ELR (cell line): ENCODE measurements at places on chromosomes 4 and X.

DNA sequence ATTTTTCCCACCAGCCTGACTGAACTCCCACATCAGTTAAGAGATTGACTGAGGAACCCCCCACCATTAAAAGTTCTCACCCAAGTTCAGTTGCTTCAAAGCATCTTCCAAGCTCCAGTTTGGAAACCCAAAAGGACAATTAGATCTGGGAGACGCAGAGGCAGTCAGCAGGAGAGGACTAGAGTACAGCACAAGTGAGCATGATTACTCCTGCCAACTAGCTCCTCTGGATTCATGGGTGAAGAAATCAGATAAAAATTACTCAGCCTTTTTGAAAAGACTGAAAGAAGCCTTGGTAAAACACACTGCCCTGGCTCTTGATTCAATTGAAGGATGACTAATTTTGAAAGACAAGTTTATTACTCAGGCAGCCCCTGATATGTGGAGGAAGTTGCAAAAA, 297.5 kb downstream of the ADAM29 start:
- no peak for DNase-seq

DNA sequence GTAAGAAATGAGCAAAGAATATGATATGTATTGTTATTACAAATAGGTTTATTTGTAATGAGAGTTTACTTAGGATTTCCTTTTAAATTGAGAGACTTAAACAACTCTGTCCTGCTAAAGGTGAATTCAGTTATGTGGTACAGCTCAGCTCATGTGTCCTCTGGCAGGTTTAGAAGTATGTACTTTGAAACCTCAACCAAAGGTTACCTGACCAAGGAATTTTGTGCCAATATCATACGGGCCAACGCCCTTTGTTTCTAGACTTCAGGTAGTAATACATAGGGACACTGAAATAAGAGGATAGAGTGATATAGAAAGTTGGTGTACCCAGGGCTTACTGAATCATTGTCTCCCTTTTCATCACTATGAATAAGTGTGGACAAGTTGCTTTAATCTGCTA, 25.7 kb downstream of the SLAIN2 start:
- DNase-seq = no peak

DNA sequence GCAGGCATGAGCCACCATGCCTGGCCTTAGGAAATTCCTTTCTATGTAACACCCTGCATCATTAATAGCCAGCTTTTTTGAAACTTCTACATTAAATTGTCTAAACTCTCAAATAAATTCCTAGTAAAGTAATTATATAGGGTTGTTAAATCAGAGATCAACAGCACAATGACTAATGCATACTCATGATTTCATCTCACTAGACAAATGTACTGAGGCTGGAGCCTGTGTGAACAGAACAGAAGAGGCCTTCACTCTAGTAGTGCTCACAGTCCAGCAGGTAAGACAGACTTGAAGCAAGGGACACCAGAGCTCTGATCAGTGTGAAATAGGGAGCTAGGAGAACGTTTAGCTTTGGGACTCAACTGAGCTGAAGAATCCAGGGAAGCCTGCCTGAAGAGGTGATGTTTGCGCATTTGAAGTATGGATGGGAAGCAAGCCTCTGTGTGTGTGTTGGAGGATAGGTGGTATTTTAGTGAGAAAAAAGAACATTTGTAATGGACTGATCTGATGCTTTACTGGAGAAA, 3.9 kb downstream of the ZFP42 start:
- DNase-seq = no peak

DNA sequence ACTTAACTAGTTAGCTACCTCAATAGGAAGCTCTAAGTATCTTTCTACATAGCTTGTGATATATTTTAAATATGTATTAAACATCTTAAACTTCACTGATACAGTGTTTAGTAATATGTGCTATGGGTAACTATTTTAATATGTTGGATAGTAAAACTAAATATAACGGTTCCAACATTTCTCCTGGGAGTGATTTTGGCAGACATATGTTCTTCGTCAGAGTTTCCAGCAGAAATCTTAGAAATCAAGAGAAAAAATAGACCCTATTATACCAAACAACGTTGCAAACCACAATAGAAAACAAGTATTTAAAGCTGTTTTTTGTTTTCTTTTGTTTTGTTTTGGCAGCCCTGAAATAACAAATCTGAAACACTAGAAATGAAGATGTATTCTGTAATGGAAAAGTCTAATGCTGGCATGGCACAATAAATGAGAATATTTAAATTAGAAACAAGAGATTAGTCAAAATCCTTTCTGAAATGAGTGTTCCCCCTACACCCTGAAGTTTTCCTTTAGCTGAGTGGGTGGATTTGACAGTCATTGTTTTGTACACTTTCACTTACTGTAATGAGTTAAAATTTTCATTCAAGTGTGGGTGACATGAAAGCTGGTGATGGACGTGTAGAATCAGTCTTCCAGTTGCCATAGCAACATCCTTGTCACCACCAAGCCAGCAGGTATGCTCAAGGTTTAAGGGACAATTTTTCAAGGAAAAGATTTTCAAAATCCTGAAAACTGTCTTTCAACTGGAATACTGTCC, 233.5 kb downstream of the SCFD2 start:
- DNase-seq = no peak

DNA sequence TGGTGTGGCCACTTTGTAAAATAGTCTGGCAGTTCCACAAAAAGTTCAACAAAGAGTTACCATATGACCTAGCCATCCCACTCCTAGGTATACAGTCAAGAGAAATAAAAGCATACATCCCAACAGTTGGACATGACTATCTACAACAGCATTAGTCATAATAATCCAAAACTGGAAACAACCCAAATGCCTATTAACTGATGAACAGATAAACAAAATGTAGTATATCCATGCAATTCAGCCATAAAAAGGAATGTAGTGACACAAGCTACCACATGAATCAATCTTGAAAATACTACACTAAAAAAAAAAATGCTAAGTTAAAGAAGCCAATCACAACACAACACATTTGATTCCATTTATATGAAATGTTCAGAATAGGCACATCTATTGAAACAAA, 16.1 kb downstream of the MED14 start:
- peak; percentile 86 for DNase-seq

DNA sequence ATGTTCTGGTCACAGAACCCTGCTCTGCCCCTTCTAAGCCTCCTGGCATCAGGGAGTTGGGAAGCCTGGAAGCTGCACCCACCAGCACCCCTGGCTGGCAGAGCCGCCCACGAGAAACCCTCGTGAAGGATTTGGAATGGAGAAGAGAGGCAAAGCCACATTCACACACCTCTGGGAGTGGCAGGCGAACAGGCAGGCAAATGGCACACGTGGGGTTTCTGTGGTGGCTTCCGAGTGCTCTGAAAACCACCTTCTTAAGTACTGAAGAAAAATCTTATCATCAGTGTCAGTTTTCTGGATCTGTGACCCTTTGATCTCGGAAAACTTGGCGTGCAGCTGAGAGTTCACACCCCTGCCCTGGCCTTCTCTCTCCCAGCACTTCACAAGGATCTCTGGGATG, 442.2 kb upstream of the FRG1 start:
- DNase-seq = no peak

- peak; percentile 0 for DNase-seq
Measured at GRCh38 chrX:147476008-147476407, 435.7 kb upstream of the FMR1 start.

GRCh38 chrX:74670028-74670427, 55.6 kb upstream of the RLIM start:
- DNase-seq = no peak

DNA sequence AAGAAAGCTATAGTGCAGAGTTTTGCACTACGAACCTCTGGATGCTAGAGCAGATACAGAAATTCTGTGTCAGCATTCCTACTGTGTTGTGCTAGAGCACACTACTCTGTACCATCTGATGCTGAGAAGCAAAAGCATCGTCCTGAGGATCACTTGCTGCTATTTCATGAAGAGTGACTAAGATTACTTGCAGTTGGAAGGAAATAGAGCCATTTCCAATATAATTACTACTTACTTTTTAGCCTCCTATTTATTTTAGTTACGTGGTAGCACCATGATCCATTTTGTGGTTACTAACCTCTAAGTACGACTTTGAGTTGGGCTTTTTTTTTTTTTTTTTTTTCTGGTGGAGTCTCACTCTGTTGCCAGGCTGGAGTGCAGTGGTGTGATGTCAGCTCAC, 226.7 kb downstream of the PALLD start:
- no peak for DNase-seq

DNA sequence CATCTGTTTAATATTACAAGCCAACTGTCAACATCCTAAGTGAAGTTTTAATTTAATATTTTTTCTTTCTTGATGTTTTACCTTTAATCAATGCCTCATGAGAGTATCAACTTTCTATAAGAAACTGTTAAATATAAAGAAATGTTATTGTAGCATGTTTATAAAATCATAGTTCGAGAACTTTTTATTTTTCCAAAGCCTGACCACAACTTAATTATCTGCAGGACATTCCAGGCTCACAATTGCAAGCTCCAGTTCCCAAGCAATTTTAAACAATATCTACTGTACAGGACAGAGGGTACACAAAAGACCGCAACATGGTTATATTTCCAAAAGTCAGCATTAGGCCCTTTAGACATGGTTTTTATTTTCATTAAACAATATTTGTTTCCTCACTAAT, 20.1 kb downstream of the STX18 start:
- no peak for DNase-seq

DNA sequence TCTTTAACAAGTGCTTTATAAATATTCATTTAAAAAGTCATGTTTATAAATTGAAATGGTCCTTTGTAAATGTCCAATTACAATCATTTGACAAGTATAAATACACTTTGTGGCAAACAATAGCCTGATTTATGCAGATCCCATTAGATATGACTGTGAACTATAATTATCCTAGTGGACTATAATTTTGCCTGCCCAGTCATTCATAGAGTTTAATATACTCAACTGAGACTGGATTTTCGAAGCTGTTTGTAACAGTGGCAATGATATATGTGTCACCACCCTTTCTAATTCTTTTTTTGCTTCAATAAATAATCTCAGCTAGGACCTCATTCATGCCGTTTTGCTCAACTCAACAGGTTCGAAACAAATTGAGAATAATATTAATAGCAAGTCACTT, 732.0 kb downstream of the PCDH18 start:
- no peak for DNase-seq

DNA sequence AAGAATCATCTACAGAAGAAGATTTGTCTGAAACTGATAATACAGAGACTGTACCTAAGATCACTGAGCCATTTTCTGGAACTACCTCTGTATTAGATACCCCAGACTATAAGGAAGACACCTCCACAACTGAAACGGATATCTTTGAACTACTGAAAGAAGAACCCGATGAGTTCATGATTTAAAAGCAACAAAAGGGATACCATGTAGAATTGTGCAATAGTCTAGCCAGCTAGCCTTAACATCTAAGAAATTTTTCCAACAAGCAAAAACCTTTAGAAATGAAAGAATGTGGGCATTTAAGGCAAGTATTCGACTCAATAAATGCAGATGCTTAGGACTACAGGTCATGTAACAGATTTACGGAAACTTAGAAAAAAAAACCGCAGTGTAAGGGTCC, 1.3 kb downstream of the CABS1 start:
- DNase-seq = no peak

- DNase-seq = no peak
Measured at GRCh38 chr4:2011583-2011982, 2.8 kb upstream of the NELFA start.

DNA sequence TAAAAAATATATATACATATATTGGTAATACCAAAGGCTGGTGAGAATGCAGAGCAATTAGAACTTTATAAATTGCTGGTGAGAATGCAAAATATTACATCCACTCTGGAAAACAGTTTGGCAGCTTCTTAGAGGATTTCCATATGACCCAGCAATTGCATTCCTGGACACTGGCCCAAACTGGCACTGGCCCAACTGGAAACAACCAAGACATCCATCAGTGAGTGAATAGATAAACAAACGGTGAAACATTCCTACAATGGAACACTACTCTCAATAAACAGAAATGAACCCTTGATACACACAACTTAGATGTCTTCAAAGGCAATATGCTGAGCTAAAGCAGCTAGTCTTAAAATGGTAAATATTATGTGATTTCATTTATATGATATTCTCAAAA, 524.2 kb downstream of the IQCM start:
- peak; percentile 44 for DNase-seq

GRCh38 chrX:50920132-50920531, 9.6 kb downstream of the BMP15 start:
- DNase-seq = no peak

DNA sequence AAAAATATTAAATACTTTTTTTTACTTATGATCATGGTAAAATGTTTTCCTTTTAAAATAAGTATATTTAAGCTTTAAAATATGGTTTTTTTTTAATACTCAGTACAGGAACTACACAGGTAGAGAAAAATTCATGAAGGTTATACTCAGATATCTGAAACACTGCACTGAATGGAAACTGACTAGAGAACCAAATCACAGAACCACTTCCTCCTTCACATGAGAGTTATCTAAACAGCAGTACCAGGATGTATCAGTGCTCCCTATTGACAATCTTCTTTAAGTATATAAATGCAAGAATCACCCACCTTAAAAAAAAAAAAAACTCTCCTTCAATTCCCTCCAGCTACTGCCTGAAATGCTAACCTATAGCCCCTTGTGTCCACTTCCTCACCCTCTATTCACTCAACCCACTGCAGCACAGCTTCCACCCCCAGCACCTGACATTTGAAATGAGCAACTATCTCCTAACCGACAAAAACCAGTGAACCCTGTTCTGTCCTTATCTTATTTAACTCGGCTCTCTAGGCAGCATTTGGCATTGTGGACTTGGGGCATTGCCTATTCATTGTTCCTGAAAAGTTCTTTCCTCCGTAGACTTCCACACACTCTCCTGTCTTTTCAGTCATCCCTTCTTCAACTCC, 9.1 kb downstream of the SLC7A3 start:
- no peak for DNase-seq

GRCh38 chr4:81913427-81913879, 441.7 kb upstream of the RASGEF1B start:
- peak; percentile 59 for DNase-seq

- no peak for DNase-seq
Measured at GRCh38 chr4:124483048-124483906, 229.3 kb downstream of the ANKRD50 start.
